ENCODE measurements at places on chromosomes 12 and 14.
A peak's percentile ranks its signal among the peaks of the same experiment; 100 is the strongest.

DNA sequence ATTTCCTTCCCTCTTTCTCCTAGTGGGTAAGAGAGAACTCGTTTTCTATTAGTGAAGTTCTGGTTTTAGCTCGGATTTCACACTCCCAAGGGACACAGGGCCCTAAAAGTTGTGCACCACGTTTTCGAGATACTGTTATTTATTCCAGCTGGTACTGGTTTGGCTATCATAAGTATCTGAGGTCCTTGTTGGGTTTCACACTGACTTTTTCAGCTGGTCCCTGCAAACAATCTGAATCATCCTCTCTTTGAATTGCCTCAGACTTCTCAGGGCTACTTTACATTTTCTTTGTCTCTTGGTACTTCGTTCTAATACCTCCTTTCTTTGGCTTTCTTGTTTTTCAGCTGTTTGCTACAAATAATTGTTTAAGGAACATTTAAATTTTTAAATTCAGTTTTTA is 75.7 kb downstream of the SCN8A start:
- no peak for DNase-seq

DNA sequence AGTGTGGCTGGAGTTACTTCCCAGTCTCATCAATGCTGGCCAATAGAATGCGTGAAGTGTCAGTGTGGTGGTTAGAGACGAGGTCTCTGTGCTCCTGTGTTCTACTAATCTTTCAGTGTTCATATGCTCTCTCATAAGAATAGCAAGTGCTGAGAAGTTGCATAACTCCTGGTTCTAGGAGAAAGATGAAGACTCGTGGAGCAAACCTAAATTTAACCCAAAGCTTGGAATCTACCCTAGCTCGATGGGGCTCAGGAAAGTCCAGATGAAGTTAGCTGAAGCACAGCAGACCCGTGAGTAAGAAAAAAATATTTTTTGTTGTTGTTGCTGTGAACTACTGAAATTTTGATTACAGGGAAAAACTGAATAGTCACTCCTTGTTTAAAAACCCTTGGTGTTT is 412.6 kb downstream of the APAF1 start:
- DNase-seq, result no peak

DNA sequence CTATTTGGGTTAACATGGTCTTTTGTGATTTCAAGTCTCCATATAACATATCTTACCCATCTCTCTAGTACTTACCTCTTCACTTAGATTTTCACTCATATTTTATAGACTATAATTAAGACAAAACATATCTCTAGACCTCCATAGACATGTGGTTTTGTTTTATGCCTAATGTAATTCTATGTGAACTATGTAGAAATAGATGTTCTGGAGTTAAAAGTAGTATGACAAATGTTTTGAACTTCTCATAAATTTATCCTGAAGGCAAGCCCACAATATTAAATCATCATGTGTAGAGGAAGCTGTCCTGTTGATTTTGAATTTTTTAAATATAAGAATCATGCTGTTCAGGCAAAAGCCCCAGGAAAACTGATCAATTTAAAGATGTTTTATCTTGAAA is 169.2 kb downstream of the SYT1 start:
- DNase-seq, result no peak

- no peak for DNase-seq
These were observed 220.2 kb upstream of the SLC16A7 start for GRCh38 chr12:59375633-59376032.

- no peak for DNase-seq
These were observed 15.2 kb downstream of the MDGA2 start for GRCh38 chr14:47660158-47660557.

DNA sequence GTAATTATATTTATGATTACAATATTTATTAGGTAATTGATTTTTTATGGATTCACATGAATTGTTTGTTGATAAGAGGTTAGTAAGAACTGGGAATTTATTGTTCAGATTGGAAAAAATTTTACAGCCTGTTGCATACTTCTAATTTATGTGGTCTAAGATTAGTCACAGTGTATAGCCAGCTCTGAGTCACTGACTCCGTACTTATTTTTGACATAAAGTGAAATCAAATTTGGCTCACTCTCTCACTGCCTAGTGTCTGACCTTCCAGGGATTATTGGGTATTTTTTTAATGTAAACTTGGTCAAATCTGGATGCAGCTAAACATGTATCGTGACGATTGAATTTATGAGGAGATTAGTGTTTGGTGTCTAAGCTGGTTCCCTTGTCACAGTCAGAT is 109.3 kb downstream of the PTPRQ start:
- no peak for DNase-seq

- DNase-seq, result no peak
These were observed 26.6 kb downstream of the DCN start for GRCh38 chr12:91155990-91156389.

DNA sequence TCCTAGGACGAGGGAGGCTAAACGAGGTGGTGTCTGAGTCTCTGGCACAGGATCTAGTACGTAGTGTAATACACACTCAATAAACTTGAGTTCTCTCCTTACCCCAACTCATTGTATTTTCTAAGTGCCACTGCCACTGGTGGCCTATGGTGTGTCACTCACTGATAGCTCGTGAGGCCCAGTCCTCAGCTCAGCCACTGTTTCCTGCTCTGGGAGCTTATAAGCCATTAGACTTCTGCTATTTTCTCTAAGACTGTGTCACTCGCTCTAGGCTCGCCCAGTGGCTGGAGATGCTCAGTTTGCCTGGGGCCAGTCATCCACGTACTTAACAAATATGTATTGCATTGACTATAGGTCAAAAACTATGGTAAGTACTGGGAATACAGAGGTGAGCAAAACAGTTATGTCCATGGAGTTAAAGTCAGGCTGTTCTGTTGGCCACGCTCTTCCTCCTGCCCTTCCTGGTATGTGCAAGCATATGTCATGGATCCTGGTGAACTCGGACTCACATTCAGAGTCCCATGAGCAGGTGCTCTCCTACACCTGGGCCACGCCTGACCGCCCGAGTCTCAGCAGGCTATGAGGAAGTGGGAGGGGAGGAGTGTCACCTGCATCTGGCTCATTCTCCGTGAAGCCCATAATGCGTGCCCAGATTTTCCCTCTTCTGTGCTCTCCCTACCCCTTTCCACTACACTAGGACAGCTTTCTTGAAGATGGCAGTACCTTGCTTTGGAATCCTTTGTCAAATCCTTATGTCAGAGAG is 41.6 kb downstream of the DEGS2 start:
- no peak for DNase-seq

GRCh38 chr12:106780010-106780631 is 5.6 kb downstream of the RIC8B start:
- no peak for DNase-seq

DNA sequence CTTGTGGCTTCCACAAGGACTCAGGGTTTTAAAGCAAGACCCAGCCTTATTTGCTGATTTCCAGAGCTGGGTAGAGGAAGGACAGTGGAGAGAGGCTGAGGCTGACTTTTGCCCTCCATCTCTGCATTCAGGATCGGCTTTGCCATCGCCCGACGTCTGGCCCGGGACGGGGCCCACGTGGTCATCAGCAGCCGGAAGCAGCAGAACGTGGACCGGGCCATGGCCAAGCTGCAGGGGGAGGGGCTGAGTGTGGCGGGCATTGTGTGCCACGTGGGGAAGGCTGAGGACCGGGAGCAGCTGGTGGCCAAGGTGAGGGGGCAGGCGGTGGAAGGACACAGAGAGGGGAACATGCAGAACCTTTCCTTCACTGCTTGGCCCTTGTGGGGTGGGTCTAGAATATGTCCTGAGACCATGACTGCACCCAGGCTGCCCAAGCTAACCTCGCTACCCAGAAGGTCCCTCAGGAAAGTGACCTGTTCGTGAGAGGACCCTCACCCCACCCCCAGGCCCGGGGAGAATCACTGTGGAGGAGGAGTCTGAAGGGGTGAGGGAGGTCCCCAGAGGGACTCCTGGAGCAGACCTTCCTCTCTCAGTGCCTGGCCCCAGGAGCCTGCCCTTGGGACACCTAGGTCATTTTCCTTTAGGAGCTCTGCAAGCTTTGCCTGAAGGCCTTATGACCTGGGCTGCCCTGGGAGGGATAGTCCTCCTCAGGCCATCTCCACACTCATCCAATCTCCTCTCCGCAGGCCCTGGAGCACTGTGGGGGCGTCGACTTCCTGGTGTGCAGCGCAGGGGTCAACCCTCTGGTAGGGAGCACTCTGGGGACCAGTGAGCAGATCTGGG is 3.1 kb downstream of the DHRS2 start:
- DNase-seq, result peak; percentile 10

GRCh38 chr12:130401703-130402102 is 64.0 kb downstream of the PIWIL1 start:
- DNase-seq, result no peak

DNA sequence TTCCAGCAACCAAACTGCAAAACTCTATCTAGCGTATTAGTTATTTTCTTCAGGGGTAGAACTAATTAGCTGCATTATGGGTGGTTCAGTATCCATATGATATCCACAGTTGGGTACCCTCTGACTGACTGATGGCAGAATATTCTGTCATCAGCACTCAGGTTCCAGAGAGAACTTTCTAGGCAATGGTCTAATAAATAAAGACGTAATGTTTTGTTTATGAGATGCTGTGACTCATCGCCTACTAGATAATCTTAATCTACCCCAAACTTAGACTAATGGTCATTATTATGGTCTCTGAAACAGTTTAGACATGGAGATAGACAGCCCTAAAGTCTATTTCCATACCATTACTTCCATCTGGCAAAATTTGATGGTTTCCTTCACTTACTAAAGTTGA is 220.1 kb downstream of the MED13L start:
- no peak for DNase-seq

DNA sequence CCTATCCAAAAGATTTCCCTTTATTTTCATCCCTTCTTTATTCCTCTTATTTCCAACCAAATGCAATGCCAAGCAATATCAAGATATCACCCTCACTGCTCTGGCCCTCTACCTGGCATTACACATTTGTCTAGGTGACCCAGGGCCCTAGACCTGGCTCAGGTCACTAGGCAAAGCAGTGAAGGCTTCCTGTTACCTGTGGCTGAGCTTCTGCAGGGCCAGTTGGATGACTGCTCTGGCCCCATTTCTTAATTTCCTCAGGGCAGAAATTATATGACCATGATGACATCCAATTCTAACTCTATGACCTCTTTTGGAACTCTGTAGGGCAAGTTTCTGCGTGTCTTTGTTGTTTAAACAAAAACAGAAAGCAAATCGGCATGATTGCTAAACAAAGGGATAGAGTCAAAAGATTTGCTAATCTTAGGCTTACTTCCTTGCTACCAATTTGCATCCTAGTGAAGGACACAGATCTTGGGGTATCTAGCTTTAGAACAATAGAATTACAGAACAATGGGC is 7.4 kb upstream of the CCDC198 start:
- DNase-seq, result no peak

GRCh38 chr12:103960616-103961227 is 5.0 kb upstream of the TDG start:
- DNase-seq, result no peak

- DNase-seq, result no peak
These were observed 70.0 kb downstream of the PPP2R5E start for GRCh38 chr14:63472986-63473788.

DNA sequence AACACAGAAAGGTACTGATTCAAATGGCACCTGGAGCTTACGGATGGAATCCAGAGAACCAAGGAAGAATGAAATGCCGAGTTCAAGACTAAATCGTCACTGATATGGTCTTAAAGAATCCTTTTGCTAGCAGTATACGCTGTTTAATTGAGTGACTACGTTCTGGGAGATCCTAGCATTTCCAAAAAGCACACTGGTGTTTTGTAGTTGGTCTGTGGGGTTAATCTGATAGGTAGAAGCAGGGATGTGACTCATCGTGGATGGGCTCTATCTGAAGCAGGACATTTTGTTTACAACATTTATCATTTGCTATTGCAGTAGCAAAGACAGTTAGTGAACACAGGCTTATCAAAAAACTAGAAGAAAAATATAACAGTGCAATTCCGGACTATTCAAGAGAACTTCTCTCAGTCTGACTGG is 169.2 kb upstream of the HMGA2 start:
- DNase-seq, result no peak

DNA sequence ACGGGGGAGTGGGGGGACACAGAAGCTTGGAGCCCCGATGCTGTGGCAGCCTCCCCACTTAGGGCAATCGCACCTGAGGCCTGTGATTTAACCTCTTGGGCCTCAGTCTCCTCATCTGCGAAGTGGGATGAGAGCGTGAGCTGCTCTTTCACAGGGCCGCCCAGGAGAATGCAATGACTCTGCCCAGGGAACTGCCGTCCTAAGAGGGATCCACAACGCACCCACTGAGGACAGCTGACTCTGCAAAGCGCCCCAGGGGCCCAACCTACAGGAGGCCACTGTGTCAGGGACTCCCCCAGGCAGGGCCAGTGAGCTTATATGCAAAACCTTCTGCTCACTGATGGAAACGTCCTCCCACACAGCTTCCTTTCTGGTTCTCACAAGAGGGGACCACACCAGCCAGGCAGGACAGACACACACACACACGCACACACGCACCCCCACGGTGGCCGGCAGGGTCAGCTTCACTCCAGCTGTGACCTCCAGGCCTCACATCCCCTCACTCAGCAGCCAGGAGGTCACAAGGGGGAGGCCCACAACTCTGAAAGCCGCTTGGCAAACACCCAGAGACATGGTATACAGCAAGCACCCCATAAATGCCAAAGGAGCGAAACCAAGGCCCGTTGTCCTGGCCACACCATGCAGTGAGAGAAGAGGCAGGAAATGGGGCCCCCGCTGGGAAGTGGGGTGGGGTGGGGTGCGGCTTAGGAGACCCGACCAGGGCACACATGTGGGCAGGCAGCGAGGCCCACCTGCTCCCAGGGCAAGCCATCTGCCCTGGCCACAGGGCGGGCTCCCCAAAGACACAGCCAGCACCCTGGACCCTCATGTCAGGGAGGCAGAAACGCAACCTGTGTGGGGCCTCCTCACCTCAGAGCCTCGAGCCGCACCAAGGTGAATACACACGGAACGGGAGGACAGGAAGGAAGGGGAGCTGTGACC is 73.3 kb downstream of the NCOR2 start:
- peak; percentile 96 for DNase-seq

- peak; percentile 30 for DNase-seq
These were observed 763.9 kb downstream of the NRXN3 start for GRCh38 chr14:78933948-78934524.

DNA sequence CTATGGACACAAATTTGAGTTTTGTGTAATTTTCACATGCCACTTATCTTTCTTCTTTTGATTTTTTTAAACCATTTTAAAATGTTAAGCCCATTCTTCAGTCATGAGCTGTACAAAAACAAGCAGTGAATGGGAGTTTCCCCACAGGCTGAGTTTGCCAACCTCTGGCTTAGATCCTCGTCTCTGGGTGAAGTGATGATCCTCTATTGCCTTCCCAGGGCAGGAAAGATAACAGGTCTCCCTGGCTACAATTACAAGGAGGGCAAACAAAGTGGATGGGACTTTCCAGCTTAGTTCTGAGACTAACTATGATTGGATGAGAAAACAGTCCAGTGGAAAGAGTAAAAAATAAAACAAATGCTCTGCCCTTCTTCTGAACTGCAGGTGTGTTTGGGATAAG is 203.7 kb downstream of the SPTSSA start:
- no peak for DNase-seq

- no peak for DNase-seq
These were observed 1399.1 kb downstream of the LRFN5 start for GRCh38 chr14:43005807-43006206.

Data from GM10248 (cell line).